ENCODE measurements at places on chromosomes 12 and 14. TPM values are rescaled to one million over a fixed set of nuclear protein-coding genes. Genes with fewer than 3 reads are reported as not detected.

Gene OR6C2
- not detected for total RNA-seq

Gene DLGAP5
- 72.0 TPM for total RNA-seq

Gene SLC25A47
- not detected for total RNA-seq

Gene FLVCR2
- 3.7 TPM for total RNA-seq

Gene KRT5
- total RNA-seq = not detected

Gene LRTM2
- total RNA-seq = not detected

Gene GARIN6
- not detected for total RNA-seq

Gene NTN4
- total RNA-seq = 0.15 TPM

Gene TEX52
- total RNA-seq = not detected

Gene TAS2R31
- total RNA-seq = 2.9 TPM

Gene SYCP3
- 0.05 TPM for total RNA-seq

Gene HOXC9
- not detected for total RNA-seq

Gene CLEC14A
- total RNA-seq = not detected

Gene TMEM121
- total RNA-seq = 3.2 TPM

Gene SCN8A
- total RNA-seq = 0.08 TPM

Gene AKAP3
- total RNA-seq = 1.5 TPM

Gene ABCD2
- 11.0 TPM for total RNA-seq

Gene OR4E2
- total RNA-seq = not detected

Gene SOAT2
- total RNA-seq = 1.9 TPM

Gene TGM1
- 5.9 TPM for total RNA-seq

Gene KRT6A
- total RNA-seq = not detected

Gene RND1
- 4.2 TPM for total RNA-seq

Gene KRT75
- not detected for total RNA-seq

Gene ZDHHC22
- not detected for total RNA-seq

Gene RIPK3
- 11.2 TPM for total RNA-seq

Gene PRPH
- 0.31 TPM for total RNA-seq

Gene ADAMTS20
- total RNA-seq = not detected

Gene IQSEC3
- not detected for total RNA-seq

Gene C1QL4
- not detected for total RNA-seq

Gene TSPAN19
- total RNA-seq = not detected

Gene RAD51AP1
- 29.7 TPM for total RNA-seq

Gene TMEM260
- 13.4 TPM for total RNA-seq

Gene CSAD
- total RNA-seq = 6.1 TPM

Gene TAS2R9
- total RNA-seq = not detected

Gene NRIP2
- total RNA-seq = not detected

Gene KRT79
- not detected for total RNA-seq

Gene GYS2
- not detected for total RNA-seq

Gene DAO
- not detected for total RNA-seq

Gene LALBA
- total RNA-seq = not detected

Gene PLEKHH1
- 0.95 TPM for total RNA-seq

Gene INSM2
- total RNA-seq = not detected

Gene MYG1
- 64.9 TPM for total RNA-seq

Gene IL22
- not detected for total RNA-seq

Gene RNF212B
- total RNA-seq = not detected

Gene CACNA2D4
- 1.1 TPM for total RNA-seq

Gene OR10G3
- total RNA-seq = not detected

Gene AKAP5
- 3.7 TPM for total RNA-seq

Measured in GM12878 (cell line).